Cerebellum (tissue), 4 donors: ENCODE measurements at places on chromosomes 12 and 14. TPM values are rescaled to one million over a fixed set of nuclear protein-coding genes. Genes with fewer than 3 reads are reported as not detected.

GRCh38 chr12:127588249-127588648 lies 678.7 kb upstream of the TMEM132C start:
- DNase-seq, result no peak

GRCh38 chr14:34804933-34805332 lies 70.2 kb downstream of the BAZ1A start:
- DNase-seq, result no peak

Gene RGS6
- total RNA-seq, result 15.0 TPM

DNA sequence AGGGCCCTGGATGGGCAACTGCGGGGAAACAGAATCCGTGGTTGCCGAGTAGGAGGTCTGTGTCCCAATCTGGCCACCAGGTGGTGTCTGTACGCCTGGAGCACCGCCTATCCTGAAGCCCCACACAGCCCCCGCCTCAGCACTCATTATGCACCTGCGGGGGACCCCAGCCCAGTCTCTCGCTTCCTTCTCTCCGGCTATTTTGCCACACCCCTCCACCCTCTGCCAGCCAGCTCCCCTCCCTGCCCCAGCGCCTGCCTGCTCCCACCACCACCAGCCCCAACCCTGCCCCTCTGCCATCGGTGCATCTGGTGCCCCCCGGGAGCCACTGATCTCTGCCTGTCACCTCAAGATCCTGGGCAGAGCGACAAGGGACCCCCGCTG lies 2.2 kb upstream of the NXPH4 start:
- DNase-seq, result peak; percentile 77
